ENCODE measurements at places on chromosomes 4 and X.

- DNase-seq: no peak
Observed at GRCh38 chrX:120311727-120312063, 434 bp upstream of the TMEM255A start.

- no peak for DNase-seq
Observed at GRCh38 chr4:102574317-102574716, 73.2 kb downstream of the NFKB1 start.

GRCh38 chr4:85127653-85128052 is 161.2 kb upstream of the WDFY3 start:
- no peak for DNase-seq

- DNase-seq: peak; percentile 72
Observed at GRCh38 chrX:134186362-134187121, 50.4 kb upstream of the CCDC160 start.

DNA sequence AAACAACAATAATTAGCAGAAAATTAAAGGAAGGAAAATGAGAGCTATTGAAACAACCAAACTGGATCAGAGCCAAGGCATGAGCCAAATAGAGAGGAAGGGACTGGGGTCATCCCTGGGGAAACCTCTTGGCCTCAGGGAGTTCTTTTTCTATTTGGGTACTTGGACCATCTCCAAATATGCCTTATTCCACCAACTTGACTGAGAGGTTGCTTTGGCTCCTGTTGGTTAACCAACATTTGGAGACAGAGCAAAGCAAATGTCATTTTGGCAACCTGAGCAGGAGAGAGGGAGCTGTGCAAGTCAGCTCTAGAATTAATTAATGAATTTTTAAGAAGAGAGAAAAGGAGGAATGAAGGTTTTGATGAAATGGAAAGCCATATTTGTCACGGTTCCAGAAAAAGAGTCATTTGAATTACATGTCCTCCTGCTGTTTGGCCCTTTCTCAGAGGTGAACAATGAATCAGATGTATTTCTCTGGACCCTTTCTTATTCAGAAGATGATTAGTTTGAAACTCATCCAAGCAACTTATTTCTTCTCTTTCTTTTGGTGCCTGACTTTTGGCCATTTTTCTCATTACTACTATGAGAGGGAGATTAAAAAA is 119.1 kb downstream of the CNKSR2 start:
- DNase-seq: no peak

- DNase-seq: no peak
Observed at GRCh38 chrX:42567268-42567667, 210.7 kb downstream of the PPP1R2C start.

GRCh38 chr4:129583868-129584267 is 487.9 kb downstream of the C4orf33 start:
- no peak for DNase-seq

- no peak for DNase-seq
Observed at GRCh38 chr4:167475951-167476350, 241.7 kb upstream of the SPOCK3 start.

DNA sequence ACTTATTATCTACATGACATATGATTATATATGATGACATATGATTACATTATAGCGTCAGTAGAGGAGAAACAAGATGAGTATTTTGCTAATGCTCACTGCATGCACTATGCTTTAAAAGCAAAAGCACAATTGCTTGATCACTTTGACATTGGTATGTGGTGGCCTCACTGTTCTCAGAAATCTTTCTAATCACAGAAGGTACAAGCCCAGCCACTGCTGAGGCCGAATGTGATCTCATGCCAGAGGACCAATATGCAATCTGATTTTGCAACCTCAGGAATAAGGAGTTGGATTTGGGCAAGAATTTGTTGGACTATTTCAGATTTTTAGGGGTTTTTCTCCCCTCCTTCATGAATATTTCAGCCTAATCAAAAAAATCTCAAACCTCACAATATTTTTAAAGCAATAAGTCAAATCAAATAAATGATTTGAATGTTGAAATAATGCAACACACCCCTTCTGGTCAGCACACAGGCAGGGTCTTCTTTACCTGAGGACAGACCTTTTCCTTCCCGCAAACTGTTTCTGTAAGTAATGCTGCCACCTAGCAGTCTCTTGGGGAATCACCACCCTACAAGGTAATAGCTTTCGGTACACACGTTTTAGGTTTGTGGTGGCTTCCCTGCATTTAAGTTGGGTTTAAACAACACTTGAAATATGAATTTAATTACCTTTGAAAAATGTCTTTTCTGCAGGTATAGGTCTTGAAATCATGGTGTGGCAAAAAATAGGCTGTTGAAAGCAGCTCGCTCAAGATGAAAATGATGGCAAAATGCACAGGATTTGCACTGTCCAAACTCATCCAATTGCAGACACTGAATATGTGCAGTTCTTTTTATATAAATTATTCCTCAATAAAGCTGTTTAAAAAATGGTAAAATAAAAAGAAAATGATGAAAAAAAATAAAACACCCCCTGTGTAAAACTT is 4.8 kb upstream of the CXCL13 start:
- DNase-seq: no peak

GRCh38 chr4:46909078-46909477 is at the start of gene COX7B2:
Gene COX7B2, minus strand, starts transcription at chr4:46909245. Its CDS starts 174,053 bp downstream, at chr4:46735192.
- DNase-seq: no peak

GRCh38 chr4:126338548-126338947 is 1023.8 kb downstream of the FAT4 start:
- no peak for DNase-seq

DNA sequence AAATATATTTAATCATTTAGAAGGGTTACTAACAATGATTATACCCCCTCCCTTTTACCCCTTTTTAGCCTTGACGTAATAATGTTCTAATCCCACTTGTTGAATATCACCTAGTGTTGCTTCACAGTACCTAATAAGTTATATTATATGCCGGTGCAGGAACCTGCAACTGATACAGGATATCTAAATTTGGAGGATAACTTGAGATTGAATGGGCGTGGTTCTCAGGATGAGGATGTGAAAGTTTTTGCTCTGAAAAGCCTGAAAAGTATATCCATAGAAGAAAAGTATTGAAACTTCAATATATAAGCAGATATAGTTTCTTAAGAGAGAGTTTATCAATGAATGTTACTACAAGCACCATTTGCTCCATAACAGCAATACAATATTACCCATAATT is 59.8 kb downstream of the ZNF711 start:
- no peak for DNase-seq

DNA sequence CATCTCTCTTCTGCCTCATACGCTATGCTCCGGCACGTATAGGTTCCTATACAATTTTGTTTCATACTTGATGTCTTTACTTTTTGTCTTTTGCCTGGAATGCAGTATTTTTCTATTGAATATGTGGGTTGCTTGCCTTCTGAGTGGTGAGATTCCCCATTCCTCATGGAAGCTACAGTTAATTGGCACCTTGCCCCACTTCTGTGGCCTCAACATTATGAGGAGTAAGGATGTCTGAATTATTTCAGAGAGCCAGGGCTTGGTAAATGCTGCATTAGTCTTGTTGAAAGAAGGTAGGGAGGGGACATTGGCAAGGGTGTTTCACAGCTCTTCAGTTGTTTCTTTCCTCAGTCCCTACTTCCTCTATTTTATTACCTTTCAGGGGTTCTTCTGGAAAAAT is 23.0 kb downstream of the CDKL5 start:
- no peak for DNase-seq

GRCh38 chr4:155759372-155760252 is 791 bp downstream of the GUCY1B1 start:
- DNase-seq: no peak

GRCh38 chr4:81754169-81754568 is 282.5 kb upstream of the RASGEF1B start:
- no peak for DNase-seq

GRCh38 chr4:142331646-142332045 is 514.5 kb downstream of the INPP4B start:
- DNase-seq: no peak

DNA sequence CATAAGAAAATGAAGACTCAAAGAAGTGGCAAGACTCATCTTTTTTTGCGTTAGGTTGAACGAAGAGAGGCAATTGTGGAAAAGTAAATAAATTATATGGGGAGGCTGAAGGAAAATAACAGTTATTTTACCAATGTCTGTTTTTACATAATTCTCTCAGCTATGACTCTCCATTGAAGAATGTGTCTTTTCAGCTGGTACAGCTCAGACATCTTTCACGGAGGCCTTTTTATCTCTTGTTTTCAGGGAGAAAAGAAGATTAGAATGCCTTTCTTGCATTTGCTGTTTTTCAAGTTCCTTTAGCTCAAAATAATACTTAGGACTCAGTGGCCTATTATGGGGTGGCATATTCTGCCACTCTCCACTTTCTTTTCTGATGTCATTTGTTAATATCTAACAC is 153.0 kb downstream of the ADAM29 start:
- DNase-seq: no peak

- no peak for DNase-seq
Observed at GRCh38 chr4:125838924-125839323, 524.2 kb downstream of the FAT4 start.

- no peak for DNase-seq
Observed at GRCh38 chr4:110615353-110616237, 7.3 kb downstream of the PITX2 start.

GRCh38 chr4:145984563-145984962 is 45.9 kb upstream of the ZNF827 start:
- no peak for DNase-seq

DNA sequence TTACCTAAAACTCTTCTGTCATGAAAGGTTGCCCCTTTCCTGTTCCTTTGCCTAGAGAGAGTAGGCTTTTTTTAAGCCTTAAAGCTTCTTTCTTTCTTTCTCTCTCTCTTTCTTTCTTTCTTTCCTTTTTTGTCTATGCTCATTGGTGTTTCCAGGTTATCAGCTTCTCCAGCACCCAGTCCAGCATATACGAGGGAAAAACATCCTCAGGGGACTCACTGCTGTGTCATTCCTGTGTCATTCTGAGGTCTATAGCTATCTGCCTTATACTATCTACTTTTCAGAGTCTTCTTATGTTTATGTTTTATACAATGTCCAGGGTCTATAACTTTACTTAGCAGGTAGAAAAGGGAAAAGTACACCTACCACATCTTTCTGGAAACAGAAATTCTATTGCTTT is 10.5 kb upstream of the USP27X start:
- DNase-seq: no peak

GRCh38 chr4:23630110-23630509 is 259.7 kb downstream of the PPARGC1A start:
- no peak for DNase-seq
